ENCODE measurements at places on chromosomes 13 and 19.

GRCh38 chr13:58850161-58850560 lies 1218.6 kb downstream of the PCDH17 start:
- no peak for DNase-seq

GRCh38 chr13:36157480-36157879 lies 26.3 kb upstream of the DCLK1 start:
- peak; percentile 69 for DNase-seq

DNA sequence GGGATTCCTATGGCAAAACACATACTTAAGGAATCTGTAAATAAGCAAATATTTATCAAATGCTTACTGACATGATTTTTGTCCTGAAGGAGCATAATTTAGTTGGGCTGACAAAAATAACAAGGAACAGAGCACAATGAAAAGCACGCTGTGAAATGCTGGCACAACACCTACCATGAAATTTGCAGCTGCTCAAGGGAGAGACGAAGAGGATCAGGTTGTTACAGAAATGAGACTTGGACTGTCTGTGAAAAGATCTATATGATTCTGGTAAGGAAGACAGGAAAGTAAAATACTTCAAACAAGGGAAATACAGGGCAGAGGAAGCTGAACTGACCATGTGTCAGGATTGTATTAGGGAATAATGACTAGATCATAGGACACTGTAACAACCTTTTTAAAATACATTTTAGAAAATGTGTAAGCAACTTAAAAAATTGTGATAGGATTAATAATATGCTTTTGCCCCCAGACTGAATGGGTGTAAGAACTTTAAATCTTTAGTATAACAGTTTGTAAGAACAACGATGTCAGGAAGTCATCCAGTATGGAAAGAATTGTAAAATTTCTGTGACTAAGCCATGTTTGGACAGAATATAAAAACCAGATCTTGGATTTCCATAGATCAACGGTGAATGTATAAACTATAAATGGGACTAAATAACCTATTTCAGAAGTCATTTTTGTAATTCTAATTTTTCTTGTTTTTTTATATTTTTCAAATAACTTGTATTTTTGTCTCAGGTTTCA lies 1556.0 kb downstream of the EFNB2 start:
- no peak for DNase-seq

- no peak for DNase-seq
These were observed 546.6 kb downstream of the KCTD12 start for GRCh38 chr13:76339649-76340048.

GRCh38 chr13:25300861-25301346 lies 521 bp upstream of the NUP58 start:
- DNase-seq, result peak; percentile 60

- peak; percentile 35 for DNase-seq
These were observed 1395.8 kb downstream of the EFNB2 start for GRCh38 chr13:105139380-105140285.

DNA sequence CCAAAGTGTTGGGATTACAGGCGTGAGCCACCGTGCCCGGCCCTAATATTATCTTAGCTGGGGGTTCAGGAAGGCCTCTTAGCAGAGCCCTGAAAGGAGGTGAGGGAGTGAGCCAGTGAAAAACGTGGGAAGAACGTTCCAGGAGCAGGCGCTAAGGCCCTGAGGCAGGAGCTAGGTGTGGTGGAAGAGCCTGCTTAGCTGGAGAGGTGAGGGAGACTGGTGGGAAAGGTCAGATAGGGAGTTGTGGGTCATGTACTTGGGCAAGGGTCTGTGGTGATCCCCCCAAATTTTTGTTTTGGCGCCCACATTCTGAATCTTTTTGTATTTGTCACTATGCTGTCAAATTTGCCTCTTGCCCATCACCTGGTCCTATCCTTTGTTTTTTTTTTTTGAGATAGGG lies 5.1 kb upstream of the INAFM1 start:
- no peak for DNase-seq

- no peak for DNase-seq
These were observed 2.8 kb upstream of the FCGBP start for GRCh38 chr19:39937094-39937720.

- DNase-seq, result no peak
These were observed 12.0 kb downstream of the LPAR6 start for GRCh38 chr13:48400850-48401291.

DNA sequence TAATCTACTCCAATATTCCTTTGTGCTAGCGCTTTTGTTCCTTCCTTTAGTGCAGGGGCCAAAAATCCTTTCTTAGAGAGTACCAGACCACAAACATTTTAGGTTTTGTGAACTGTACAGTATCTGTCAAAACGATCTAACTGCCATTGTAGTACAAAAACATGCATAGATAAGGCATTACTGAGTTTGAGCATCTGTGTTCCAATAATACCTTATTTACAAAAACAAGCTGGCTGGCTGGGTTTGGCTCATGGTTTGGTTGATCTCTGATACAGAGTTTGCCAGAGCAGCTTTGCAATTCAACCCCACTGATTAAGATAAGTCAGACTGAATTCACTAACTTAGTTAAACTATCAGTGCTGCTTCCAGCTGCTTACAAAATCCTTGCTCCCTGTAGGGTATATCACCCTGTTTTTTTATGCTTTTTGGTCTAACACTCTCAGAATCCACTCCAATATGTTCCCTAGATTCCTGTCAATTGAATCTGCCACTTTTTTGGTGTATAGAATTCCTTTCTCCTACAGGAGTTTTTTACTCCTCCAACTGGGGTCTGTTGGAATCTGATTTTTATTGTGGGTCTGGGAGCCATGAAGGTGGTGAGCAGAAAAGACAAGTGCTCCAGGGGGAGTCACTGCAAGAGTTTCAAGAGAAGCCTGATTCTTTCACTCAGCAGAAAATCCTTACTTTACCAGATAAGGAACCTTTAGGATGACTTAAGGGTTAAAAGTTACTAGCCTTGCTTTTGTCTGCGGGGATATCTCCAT lies 1399.4 kb downstream of the EFNB2 start:
- DNase-seq, result no peak

- DNase-seq, result no peak
These were observed 43.0 kb upstream of the UBL3 start for GRCh38 chr13:29893438-29893837.

- DNase-seq, result peak; percentile 91
These were observed 2.5 kb downstream of the ATP5F1D start for GRCh38 chr19:1243768-1244692.

DNA sequence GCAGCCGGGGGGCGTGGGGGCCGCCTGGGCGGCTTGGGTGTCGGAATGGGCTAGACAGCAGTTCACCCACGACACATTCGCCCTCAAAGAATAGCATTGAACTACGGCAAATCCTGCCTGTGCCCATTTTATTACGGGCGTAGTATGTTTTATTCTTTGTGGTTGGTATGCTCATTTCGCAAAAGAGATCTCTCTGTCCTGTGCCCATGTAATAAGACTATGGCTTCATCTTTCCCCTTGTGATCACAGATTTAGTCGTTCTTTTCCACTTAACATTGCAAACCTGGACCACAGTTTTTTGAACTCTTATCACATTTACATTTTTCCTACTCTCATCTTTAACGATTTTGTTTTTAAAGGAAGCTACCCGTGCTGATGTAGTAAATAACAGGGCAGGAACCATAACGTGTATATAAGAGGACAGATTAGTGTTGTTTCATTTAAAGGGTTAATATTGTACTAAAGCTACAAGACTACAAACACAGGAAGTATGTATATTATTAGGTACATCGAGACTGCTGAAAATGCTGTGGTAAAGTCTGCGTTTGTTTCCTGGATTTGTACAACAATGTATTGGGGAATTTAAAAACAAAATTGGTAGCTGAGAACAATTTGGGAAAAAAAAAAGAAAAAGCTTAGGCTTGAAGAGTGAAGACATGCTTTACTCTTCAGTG lies 3.2 kb upstream of the MYCBP2 start:
- DNase-seq, result no peak

DNA sequence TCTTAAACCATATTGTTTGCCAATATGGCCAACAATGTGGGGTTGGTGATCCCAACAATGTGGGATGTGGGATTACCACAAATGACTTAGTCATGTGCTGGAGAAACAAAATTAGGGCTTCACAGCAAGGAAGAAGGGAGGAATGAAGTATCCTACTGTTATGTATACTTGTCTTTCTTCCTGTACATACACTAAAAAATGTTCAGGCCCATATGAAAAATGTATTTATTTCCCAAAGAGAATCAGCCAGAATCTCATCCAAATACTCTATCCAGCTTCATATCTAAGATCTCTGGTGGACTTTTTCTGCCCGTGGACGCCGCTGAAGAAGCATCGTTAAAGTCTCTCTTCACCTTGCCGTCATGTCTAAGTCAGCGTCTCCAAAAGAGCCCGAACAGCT lies at the start of gene HNRNPA1L2:
Gene HNRNPA1L2 (plus strand): TSS at position 301 of the 400 bp plus-strand sequence. CDS start 62 bp downstream, at position 363.
- DNase-seq, result no peak

DNA sequence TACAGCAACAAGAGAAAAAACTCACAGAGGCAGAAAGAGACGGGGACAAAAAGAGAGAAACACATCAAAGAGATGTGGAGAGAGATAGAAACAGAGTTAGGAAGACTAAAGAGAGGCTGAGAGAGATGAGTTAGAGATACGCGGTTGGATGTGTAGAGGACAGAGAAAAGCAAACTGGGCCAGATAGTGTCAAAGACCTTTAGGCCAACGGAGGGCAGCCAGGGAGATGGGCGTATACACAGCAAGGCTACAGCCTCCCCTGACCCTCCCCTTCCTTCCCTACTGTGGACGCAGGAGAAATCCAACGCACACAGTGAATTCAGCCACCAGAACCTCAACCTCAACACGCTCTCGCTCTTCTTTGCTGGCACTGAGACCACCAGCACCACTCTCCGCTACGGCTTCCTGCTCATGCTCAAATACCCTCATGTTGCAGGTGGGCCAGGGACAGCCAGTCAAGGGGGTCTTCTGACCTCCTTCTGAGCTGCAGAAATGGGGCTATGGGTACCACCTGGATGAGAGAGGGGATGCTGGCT lies 18.7 kb downstream of the CYP2B6 start:
- DNase-seq, result no peak

GRCh38 chr19:17025991-17026658 lies 485 bp downstream of the CPAMD8 start:
- peak; percentile 38 for DNase-seq

- no peak for DNase-seq
These were observed 571.6 kb downstream of the TBC1D4 start for GRCh38 chr13:74910415-74910814.
